ENCODE measurements at places on chromosomes 12 and 14.

- DNase-seq = no peak
Observed at GRCh38 chr14:75715926-75716780, 55.1 kb downstream of the TTLL5 start.

GRCh38 chr12:92063641-92064040 lies 82.0 kb downstream of the BTG1 start:
- no peak for DNase-seq

DNA sequence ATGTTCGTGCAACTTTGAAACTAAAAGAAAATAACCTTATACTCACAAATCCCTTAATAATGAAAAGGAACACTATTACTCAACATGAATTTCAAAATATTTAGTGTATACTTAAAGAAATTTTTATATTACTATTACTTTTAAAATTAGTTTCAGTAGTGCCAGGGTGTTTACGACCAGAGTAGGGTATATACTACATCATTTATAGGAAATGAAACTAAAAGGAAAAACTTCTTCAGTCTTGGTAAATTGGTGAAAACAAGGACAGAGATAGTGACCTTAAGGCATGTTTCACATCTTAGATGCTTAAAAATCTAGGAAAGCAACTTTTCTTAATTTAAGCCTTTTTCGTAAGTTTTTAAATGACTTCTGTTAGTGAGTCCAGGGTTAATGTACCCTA lies 4.5 kb downstream of the USP15 start:
- DNase-seq = no peak

GRCh38 chr14:58992935-58993334 lies 195.5 kb upstream of the DAAM1 start:
- no peak for DNase-seq
